ENCODE measurements at places on chromosomes 11 and 22.

- no peak for DNase-seq
Observed at GRCh38 chr11:13594044-13594443, 74.4 kb upstream of the FAR1 start.

DNA sequence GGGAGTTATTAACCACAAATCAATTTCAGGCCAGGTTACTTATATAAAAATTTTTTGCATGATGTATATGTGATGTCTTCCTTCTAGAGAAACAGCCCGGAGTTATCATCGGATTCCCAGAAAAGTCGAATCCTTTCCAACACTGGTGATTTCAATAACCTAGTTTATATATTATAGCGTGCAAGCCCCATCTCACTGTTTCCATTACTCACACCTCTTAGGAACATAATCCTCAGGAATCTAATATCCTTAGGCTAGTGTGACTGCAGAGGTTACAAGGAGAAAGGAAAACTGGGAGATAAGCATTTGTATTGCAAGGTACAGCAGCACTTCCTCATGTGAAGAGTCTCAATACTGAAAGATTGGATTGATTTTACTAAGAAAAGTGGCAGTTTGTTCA lies 20.3 kb downstream of the ARHGAP20 start:
- DNase-seq, result no peak

DNA sequence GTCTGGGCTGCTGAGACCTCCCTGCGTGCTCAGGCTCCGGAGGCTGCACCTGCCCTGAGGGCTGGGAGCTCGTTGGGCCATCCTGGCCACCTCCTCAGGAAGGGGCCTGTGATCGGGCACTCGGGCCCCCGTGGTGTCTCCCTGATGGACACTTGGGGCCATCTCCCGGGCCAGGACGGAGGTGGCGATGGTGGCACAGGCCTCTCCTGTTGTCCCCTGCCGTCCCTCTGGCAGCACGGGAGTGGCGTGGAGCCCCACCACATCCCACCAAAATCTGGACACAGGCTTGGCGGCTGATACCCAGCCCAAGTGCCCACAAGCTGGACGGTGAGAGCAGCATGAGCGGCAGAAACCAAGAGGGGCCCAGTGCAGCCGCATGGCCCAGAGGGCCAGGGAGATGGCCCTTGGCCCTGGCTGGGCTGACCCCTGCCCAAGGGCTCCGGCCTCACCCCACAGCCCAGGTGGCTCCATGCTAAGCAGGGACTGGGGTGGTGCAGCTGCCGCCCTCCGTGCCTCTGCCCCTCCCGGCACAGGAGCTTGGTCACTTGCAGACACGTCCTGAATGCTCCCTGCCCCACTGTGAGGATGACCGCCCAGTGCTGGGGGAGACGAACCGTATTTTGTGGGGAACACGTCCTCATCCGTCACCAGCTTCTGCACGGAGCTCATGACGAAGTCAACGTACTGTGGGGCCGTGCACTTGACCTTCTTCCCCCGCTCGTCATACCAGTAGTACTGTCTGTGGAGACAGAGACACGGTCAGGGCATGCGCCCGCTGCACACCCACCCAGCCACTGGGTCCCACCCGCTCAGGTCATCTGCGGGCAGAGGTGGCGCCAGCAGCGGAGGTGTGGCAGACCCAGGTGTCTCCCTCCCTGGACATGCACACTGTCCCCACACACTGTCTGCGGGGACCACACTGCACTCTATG lies 15.6 kb downstream of the MOB2 start:
- no peak for DNase-seq

DNA sequence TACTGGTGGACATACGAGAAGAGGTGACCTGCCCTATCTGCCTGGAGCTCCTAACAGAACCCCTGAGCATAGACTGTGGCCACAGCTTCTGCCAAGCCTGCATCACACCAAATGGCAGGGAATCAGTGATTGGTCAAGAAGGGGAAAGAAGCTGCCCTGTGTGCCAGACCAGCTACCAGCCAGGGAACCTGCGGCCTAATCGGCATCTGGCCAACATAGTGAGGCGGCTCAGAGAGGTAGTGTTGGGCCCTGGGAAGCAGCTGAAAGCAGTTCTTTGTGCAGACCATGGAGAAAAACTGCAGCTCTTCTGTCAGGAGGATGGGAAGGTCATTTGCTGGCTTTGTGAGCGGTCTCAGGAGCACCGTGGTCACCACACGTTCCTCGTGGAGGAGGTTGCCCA lies 6.9 kb downstream of the TRIM6 start:
- DNase-seq, result no peak

- no peak for DNase-seq
Observed at GRCh38 chr11:69394234-69394868, 87.1 kb upstream of the LINC01488 start.

GRCh38 chr22:28222976-28223745 lies 304.1 kb upstream of the PITPNB start:
- no peak for DNase-seq

DNA sequence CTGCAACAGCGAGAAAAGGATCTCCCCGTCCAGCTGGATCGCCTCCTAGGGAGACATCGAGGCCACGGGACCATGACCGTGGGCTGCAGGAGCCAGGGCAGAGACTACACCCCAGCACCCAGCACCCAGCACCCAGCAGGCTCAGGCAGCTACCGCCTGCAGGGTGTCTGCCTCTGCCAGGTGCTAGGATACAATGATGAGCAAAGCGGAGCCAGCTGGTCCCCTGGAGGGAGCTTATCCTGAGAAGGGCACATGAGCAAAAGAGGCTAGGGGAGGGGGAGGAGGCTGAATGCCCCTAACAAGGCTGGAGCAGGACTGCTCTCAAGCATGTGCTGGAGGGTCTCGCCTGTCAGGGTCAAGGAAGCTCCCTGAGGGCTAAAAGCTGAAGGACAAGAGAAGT lies 4.8 kb upstream of the CASTOR1 start:
- DNase-seq, result no peak

DNA sequence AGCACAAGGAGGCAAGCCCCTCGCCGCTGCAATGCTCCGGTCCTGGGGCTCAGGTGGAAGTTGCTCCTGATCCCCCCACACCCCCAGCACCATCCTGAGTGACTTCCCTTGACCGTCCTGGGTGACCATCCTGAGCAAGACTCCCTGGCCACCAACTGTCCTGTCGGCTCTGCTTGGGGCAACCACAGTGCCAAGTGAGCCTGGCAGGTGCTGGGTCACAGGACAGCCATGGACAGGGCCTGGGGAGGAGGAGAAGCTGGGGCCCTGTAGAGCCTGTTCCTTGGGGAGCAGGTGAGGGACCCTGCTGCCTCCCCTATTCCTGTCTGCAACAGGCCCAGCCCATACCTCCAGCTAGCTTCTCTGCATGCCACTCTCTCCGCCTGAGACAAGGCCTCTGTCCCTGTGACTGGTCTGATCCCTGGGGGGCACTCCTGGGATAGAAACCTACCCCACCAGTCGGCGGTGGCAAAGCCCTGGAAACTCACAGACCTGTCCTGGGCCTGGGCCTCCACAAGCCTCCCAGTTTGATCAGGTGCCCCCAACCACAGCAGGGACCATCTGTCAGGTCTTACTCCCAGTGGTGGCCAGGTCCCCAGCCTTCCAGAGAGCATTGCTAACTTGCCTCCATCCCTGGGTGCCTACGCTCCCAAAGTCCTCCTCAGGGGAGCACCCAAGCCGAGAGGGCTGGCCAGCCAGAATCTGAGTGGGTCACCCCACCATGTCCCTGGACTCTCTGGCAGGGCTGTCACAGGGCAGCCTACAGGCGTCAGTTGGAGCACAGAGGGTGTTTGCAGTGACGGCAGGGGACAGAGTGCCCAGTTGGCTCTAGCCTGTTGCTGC lies 68.7 kb upstream of the WNT7B start:
- DNase-seq, result no peak

DNA sequence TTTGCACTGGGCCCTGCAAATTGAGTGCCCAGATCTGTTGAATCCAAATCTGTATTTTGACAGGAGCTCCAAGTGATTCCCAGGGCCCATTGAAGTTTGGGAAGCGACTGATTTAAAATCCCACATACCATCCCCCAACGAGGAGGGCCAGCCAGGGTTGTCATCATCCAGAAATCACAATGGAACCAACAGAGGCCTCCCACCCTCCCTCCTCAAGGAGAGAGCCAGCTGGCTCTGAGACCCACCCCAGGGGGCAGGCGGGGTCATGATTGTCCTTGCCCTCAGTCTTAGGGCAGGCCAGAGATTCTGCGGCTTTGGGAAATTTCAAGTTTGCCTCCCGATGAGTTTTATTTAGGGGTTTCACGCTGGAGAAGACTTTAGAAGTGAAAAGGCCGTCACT lies 358.2 kb downstream of the MN1 start:
- no peak for DNase-seq

DNA sequence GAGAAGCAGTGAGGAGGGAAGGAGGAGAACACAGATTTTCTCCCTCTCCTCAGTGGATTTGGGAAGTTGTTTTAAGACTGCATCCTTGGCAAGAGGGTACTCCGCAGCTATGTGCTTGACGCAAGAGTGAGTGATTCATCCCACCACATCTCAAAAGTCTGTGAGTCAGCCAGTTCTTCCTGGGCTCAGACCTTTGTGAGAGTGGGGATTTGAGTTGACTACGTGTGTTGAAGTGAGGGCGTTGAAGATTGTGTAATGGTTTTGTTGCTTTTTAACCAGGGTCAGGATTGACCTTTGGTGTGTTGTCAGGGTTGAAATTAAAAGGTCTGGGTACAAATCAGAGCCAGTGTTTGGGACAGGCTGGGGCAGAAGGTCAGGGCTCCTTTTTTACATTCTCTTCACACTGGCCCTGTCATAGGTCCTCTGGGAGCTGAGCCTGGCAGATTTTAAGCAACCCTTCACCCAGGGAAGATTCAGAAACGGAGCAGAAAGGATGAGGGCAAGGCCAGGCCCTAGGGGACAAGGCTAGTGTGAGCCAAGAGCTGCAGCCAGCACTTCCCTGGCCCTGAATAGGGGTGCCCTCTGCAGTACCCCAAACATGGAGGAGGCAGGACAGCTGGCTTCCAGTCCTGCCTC lies 4.2 kb upstream of the C11orf86 start:
- no peak for DNase-seq

GRCh38 chr11:119266517-119267255 lies 50.2 kb downstream of the MCAM start:
- DNase-seq, result no peak

DNA sequence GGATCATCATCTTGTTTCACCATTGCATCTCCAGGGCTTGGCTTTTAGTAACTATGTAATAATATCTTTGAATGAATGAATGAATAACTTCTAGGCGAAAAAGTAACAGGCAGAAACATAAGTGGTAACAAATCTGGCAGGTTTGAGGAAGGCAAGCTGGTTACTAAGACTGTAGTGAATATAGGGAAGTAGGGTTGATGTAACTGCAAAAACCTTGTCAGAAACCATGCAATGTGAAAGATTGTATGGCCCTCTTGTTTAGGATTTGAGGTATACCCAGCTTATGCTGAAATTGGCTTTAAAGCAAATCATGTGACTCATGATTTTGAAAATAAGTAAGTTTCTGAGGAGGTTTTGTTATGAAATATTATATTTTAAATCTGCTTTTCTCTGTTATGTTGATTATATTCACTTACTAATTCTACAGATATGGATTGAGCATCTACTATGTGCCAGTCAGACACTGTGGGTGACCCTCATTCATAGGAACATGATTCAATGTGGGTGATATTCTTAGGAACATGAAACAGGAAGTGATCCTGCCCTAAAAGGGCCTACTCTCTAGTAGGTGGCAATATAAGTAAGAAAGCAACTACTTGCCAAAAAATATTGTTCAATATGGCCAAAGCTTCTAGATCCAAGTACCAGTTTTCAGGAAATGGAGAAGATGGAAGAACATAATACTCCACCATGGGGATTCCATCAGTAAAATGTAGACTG lies 115.5 kb upstream of the CCDC90B start:
- no peak for DNase-seq

GRCh38 chr11:129021295-129021694 lies 78.6 kb upstream of the TP53AIP1 start:
- DNase-seq, result no peak

GRCh38 chr11:2209900-2210321 lies 38.3 kb upstream of the TH start:
- no peak for DNase-seq

DNA sequence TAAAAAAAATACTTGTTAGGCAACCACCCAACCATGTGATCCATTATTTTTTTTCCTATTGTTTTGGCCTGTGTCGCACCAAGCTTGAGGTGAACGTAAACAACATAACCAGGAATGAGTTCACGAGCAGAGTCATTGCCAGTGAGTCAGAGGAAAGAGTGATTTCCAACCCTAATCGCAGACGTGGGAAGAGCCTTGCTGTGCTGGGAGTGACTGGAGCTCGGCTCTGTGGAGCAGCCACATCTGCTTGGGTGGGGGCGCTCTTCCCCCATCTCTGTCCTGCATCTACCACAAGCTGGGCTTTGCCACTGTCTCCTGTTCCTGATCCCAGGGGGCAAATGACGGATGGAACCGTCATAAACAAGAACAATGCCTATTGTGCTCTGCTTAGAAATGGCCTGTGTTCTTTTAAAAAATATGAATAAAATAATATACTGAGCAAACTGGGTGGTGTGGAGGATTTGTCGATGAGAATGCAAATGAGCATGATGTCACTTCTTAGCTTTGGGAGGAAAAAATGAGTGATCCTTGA lies 210.0 kb downstream of the KIRREL3 start:
- DNase-seq, result no peak

DNA sequence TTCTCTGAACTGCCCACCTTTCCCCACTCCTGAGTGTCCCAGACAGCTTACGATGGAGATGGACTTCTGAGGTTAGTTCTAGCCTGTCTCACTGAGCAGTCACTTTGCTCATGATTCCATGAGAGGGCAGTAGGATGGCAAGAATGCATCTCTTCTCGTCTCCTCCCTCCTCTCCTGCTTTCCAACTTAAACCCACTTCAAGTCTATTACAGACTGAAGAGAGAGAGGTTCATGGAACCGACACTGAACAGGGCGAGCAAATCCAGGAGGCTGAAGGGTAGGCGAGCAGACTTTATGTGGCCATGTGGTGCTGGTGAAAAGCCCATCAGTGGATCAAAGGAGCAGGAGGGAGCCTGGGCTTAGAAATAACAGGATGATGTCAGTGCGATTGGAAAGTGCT lies 38.6 kb downstream of the CEP164 start:
- no peak for DNase-seq

- DNase-seq, result no peak
Observed at GRCh38 chr11:126311401-126312291, 7.8 kb downstream of the DCPS start.

DNA sequence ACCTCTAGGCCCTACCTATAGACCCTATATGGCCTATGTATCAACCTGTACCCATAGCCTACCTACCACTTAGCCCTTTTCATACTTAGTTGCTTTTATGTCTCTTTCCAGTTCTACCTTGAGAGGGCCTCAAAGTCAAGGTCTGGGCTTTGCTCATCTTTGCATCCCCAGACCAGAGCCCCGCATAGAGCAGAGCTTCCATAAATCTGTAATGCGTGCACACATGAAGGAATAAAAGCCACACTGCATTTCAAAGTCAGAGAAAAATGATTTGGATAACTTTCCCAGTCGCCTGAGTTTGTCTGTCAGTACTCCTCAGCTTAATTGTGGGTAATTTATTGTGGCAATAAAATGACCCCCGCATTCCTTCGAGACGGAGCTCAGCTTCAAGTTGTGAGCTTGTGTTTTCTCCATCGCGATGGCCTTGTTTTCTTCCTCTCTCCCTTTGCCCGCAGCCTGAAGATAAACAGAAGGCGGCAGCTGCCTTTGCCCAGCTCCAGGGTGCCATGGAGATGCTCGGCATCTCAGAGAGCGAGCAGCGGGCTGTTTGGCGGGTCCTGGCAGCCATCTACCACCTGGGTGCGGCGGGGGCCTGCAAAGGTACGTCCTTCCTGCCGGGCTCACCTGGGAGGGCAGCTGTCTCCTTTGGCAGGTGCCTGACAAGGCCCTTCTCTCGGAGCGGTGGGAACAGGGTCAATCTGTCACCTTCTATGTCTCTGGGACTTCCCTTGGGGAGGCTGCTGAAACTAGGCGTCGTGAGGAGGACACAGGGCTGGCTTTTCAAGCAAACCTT lies 55.7 kb downstream of the MYO18B start:
- no peak for DNase-seq

- no peak for DNase-seq
Observed at GRCh38 chr11:15958910-15959309, 397.4 kb downstream of the SOX6 start.
